ENCODE measurements at places on chromosomes 12 and 14.

GRCh38 chr14:36646664-36647416, 14.8 kb upstream of the PAX9 start:
- peak; percentile 44 for DNase-seq

DNA sequence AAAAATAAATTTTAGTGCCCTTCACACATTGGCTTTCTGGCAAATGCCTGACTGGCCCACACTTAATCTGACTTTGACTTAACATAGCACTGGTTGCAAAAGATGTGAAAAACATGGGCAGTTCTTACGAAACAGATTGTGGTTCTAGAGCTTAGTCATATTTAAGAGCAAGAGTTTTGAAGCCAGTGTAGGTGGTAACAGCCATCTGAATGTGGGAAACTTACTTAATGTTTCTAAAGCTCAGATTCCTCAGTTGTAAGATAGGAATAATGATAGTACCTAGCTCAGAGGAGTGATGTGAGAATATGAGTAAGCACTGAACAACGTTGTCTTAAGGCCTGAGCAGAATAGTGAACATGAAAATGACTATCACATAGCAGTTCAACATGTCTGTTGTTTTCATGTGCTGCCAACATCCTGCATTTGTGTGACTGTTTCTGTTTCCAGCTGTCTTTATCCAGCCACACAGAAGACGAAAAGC, 262.7 kb downstream of the SYT1 start:
- DNase-seq: no peak

GRCh38 chr14:60183138-60183537, 17.9 kb upstream of the DHRS7 start:
- no peak for DNase-seq

- DNase-seq: no peak
These were observed 659 bp downstream of the TRAFD1 start for GRCh38 chr12:112126000-112126438.

DNA sequence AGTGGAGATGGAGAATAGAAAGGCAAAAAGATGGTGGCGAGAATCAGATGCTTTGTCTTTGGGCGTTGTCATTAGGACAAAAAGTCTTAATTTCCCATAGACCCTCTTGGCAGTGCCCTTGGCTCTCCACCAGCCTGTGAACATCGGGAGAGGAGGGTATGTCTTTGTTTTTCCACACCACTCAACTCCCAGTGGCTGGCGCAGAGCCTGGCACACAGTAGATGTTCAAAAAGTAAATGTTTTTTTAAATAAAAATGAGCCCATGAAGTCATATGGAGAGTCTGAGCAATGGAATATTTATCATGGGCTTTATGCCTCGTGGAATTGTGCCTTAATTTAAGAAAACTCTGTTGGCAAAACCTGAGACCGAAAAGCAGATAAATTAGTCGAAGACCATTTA, 90.4 kb downstream of the SRGAP1 start:
- DNase-seq: no peak

DNA sequence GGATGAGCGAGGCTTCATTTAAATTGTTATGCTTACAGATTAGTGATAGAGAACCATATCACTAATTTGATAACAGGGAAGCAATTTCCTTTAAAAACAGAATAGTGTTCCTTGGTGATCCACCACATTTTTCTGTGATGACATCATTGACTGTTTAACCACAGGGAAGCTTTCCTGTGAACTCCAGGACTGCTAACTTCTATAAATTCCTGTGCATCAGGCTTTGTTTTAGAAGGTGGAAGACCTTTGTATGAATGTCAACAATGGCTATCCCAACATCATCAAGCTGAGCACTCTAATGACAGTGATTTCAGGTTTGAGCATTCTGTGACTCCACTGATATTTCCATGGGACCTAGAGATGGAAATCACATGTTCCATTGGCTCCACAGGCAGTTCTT, 177.1 kb downstream of the RMST start:
- no peak for DNase-seq

GRCh38 chr12:132270516-132270915, 58.9 kb downstream of the GALNT9 start:
- DNase-seq: no peak

All from endothelial cell (in vitro differentiated cells).